SHP77 (cell line): ENCODE measurements at places on chromosomes 2 and 18.

- no peak for DNase-seq
These were observed 9.8 kb downstream of the ARHGAP25 start for GRCh38 chr2:68744366-68744912.

- DNase-seq, result no peak
These were observed 4.5 kb upstream of the XRCC5 start for GRCh38 chr2:216104691-216105090.

DNA sequence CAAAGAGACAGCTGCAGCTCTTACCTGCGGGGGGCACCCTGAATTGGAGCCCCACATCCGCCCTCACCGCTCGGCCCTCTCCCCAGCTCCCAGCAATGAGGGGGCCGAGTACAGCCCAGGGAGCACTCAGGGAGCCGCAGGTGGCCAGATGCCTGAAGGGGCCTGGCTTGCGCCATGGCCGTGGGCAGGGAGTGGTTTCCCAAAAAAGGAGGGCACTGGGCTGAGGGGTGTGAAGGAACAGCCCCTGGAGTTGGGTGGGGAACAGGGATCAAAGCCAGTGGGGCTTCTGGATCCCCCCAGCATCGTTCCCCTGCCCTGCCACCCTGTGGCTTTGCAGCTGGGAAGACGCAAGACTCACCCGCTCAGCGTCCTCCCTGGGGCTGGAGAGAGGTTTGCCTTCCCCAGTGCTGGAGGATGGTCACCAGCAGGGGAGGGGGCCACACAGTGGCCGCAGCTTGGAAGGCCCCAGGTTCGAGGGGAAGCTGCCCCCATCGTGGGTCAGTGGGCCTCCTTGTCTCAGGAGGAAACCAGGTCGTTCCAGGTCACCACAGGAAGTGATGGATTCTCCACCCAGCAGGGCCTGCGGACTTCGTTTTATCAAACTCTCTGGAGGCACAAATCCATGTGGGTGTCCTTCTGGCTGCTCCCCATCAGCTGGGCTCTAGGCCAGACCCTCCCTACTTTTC lies 68.2 kb upstream of the HPCAL1 start:
- DNase-seq, result no peak

- DNase-seq, result peak; percentile 14
These were observed at the start of gene REEP1 for GRCh38 chr2:86337244-86337835. Gene REEP1 (minus strand): TSS chr2:86337626. CDS start chr2:86337510, 116 bp downstream.

DNA sequence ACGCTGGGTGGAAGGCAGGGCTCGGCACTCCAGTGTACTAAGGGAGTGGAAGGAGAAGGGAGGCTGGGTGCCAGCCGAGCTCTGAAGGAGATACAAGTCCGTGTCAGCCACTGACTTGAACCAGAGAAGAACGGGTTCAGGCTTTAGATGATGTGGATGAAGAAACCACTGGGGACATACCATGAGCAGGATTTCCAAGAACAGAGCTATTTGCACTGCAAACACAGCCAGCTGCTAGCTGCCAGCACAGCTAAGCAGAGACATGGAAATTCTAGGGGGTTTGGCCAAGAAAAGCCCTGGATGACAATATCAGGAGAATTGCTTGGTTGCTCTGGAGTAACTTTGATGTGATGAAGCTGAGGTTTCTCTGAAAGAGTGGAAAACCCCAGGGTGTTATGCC lies 5.2 kb downstream of the CD207 start:
- DNase-seq, result no peak

- no peak for DNase-seq
These were observed 13.6 kb upstream of the ADNP2 start for GRCh38 chr18:80095414-80095813.

DNA sequence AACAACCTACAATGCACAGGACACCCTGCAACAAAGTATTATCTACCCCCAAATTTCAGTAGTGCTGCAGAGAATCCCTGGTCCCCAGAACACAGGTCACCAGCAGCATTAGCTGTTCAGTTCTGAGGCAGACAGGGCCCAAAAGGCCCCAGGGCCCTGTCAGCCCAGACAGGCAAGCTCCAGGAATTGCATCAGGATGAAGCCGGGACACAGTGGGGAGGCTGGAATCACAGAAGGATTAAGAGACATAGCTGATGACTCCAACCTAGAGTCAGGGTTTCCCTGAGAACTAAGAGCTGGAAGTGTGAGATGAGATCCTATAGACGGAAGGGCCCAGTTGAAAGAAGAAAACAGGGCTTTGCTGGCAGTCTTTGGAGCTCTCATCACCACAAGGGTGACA lies 148.1 kb downstream of the GALNT14 start:
- DNase-seq, result no peak

GRCh38 chr2:222293660-222294630 lies 4.9 kb downstream of the PAX3 start:
- DNase-seq, result no peak

DNA sequence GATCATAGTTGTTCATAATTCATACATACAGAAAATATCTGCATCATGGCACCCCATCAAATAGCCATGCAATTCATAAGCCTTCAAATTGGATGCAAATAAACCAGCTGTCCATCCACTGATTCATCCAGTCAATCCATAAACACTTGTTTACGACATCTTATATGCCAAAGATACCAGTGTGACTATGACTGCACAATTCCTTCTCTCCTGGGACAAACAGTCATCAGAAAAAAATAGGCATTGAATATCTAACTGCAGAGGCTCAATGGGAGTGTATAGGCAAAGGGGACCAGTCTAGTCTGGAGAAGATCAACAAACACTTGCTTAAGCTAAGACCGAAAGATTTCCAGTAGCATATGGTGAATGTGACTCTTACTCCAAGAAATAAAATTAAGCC lies 70.0 kb downstream of the COL4A3 start:
- no peak for DNase-seq

DNA sequence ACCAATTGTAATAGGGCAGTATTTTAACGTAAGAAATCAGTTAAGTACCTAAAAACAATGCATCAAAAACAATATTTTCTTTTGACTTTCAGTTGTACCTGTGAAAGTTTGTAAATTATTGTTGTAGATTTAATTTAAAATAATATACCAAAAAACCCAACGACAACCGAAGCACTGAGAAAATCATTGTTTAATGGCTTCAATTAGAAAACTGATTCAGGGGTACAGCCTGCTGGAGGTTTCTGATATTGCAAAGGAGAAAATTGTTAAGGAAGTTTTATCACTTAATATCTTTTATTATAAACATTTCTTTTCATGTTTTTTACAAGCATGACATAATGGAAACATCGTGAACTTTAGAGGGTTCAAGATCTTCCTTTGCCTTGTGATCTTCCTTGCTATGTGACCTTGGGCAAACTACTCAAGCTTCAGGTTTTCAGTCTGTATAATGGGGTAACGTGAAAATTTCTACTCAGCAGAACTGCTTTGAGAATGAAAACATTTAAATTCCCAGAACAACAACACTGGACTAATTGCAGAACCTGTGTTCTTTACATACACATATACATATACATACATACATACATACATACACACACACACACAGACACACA lies 76.3 kb upstream of the GLS start:
- no peak for DNase-seq

- no peak for DNase-seq
These were observed 33.7 kb downstream of the SOX11 start for GRCh38 chr2:5725794-5726463.

- no peak for DNase-seq
These were observed 105.9 kb upstream of the RBBP8 start for GRCh38 chr18:22827216-22827615.
